ENCODE measurements at places on chromosomes 5 and 9. TPM values are rescaled to one million over a fixed set of nuclear protein-coding genes. Genes with fewer than 3 reads are reported as not detected.
A peak's percentile ranks its signal among the peaks of the same experiment; 100 is the strongest.

DNA sequence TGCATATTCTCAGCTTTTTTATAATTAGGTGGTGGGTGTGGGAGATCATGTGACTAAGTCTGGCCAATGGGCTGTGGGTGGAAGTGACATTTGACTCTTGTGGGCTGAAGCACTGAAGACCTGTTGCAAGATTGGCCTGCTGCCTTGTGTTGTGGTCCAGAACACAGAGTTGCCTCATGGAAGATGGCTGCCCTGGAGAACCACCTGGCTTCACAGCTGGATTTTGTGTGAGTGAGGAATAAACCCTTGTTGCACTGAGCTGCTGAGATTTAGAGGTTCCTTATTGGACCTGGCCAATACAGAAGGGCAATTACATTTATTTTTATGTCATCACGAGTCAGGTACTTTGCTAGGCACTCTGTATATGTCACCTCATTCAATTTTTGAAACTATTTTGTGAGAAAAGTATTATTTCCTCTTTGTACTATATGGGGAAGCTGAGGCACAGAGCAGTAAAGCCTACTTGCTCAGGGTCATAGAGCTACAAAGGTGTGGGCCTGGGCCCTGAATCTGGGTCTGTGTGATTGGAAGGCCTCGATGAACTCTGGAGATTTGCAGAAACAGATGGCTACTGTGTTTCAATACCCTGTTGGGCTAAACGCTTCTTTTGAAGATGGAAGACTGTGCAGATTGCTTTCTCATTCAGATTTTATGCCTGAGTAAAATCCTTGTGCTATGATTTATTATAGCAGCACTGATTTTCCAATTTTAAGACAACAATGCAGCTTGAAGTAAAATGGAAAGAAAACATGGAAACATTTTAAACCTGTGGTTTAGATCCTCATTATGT, 71.2 kb upstream of the TBC1D2 start:
- no peak overlapping the region for H3K27ac ChIP-seq
- H3K36me3 ChIP-seq, result no peaks in the 10 kb centered on the region
- no peak overlapping the region for H3K4me3 ChIP-seq
- peaks cover 4% of the 10 kb centered on the region for H3K4me1 ChIP-seq
- DNase-seq, result no peak
- H3K27me3 ChIP-seq, result peaks cover 4% of the 10 kb centered on the region

- no peak for DNase-seq
- H3K4me1 ChIP-seq, result no peaks in the 10 kb centered on the region
- no peaks in the 10 kb centered on the region for H3K36me3 ChIP-seq
- H3K27ac ChIP-seq, result no peak overlapping the region
- no peaks in the 10 kb centered on the region for H3K27me3 ChIP-seq
These were observed 178.1 kb upstream of the IL12B start for GRCh38 chr5:159508344-159508743.

DNA sequence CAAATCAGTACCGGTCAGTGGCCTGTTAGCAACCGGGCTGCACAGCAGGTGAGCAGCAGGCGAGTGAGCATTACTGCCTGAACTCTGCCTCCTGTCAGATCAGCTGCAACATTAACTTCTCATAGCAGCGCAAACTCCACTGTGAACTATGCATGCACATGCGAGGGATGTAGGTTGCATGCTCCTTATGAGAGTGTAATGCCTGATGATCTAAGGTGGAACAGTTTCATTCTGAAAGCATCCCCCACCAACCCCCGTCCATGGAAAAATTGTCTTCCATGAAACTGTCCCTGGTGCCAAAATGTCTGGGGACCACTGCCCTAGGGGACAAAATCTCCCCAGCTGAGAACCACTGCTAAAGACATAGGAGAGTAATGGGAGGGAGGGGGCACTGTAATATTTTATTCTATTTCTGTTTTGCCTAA, 51.1 kb downstream of the P4HA2 start:
- H3K4me3 ChIP-seq, result peak overlapping the region; percentile 48
- peak; percentile 41 for DNase-seq
- H3K27me3 ChIP-seq, result no peaks in the 10 kb centered on the region
- H3K4me1 ChIP-seq, result peaks cover 32% of the 10 kb centered on the region
- peak overlapping the region; percentile 75 for H3K27ac ChIP-seq
- no peaks in the 10 kb centered on the region for H3K36me3 ChIP-seq

GRCh38 chr9:137278061-137278701, 655 bp downstream of the TOR4A start:
- no peak for DNase-seq
- H3K4me3 ChIP-seq, result peak overlapping the region; percentile 75
- no peaks in the 10 kb centered on the region for H3K27me3 ChIP-seq
- H3K36me3 ChIP-seq, result no peaks in the 10 kb centered on the region

DNA sequence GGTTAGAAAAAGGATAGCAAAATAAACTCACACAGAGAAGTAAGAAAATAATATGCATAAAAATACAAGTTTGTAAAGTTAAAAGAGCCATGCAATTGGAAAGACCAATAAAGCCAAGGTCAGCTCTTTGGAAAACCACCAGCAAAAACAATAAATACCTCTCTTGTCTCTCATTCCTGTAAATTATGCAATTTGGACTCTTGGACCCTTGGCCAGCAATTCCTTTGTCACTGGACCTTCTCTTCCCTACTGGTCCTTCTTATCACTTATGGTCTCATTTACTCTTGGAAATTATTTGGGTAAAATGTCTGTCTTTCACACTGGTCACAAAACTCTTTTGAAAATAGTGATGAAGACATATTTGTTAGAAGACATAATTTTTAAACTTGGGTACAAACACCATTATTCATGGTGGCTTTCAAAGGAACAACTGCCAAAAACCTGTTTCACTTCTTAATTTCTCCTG, 379.5 kb downstream of the TMEM232 start:
- no peak overlapping the region for H3K4me3 ChIP-seq
- no peak overlapping the region for H3K27ac ChIP-seq
- no peaks in the 10 kb centered on the region for H3K36me3 ChIP-seq
- H3K4me1 ChIP-seq, result no peaks in the 10 kb centered on the region
- H3K27me3 ChIP-seq, result peaks cover 3% of the 10 kb centered on the region

GRCh38 chr5:80141147-80141671, 106.1 kb downstream of the THBS4 start:
- peak overlapping the region; percentile 40 for H3K4me3 ChIP-seq
- H3K27me3 ChIP-seq, result no peaks in the 10 kb centered on the region
- peaks cover 29% of the 10 kb centered on the region for H3K36me3 ChIP-seq
- H3K4me1 ChIP-seq, result peaks cover 77% of the 10 kb centered on the region
- no peak for DNase-seq
- H3K27ac ChIP-seq, result peak overlapping the region; percentile 87

DNA sequence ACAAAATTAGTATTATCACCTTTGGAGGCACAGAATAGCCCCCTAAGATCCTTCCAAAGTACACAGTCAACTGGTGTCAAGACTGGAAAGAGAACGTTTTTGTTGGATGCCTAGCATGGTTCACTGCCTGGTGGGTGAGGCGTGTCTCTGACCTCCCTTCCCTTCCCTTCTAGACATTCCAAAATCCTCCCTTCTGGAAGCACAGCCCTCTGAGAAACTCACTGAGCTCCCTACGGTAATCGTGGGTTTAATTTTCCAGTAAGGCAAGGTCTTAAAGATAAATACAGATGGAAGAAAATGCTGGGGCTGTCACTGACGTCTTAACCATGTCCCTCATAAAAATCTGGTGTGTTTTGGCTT, 138.8 kb downstream of the LIFR start:
- no peak overlapping the region for H3K27ac ChIP-seq
- no peaks in the 10 kb centered on the region for H3K4me1 ChIP-seq
- DNase-seq, result no peak
- H3K27me3 ChIP-seq, result peaks cover 14% of the 10 kb centered on the region
- no peak overlapping the region for H3K4me3 ChIP-seq

DNA sequence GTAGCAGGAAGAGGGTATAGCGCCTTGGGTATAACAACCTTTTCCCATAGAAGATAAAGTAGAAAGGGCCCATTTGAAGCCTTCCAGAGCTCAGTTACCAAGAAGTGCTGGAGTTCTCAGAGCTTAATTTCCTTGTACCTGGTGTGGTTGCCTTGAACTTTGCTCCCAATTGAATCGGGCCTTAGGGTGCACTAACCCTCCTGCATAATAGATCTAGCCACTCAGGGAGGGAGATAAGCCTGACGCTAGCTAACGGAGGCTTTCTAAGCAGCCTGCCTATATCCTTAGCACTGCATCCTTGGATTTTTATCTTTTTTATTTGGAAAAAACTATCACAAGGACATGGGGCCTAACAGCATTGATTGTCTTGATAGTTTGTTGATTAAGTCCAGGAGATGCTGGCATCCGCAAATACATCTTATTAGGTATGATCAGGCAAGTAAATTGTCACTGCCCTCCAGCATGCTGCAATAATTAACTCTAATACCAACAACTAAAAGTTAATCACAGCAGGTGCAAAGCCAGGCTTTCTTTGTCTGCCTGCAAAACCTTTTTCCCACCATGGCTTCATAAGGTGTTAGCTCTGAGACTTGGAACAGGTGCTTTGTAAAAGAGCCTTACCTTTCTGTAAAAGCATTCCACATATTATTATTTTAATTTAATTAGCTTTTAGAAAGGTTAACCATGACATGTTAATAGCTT, 199.4 kb downstream of the SREK1 start:
- peaks cover 5% of the 10 kb centered on the region for H3K27me3 ChIP-seq
- no peak overlapping the region for H3K4me3 ChIP-seq
- no peaks in the 10 kb centered on the region for H3K4me1 ChIP-seq

DNA sequence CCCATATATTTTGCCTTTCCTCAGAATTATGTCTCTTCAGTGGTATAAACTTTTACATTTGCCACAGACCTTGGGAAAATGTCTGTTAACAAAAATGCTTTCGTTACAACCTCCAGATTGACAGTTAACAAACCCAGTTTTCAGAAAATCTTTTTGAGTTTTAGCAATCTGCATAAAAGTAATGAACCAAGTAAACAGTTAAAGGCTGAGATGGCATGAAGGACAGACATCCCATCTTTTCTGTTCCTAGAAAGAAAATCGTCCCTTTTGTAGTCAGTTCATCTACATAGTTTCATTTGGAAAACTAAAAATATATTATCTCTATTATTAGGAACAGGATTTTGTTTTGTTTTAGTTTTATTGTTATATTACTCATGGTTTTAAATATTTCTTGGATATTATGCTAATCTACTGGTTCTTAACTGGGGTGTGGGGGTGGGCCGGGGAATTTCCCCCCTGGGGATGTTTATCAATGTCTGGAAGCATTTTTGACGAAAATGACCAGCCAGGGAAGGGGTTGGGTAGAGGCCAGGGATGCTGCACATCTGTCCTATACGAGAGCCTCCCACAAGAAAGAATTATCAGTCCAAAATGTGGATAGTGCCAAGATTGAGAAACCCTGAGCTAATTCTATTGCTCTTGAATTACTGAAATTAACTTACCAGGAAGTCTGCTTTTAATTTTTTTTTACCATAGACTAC, 11.9 kb downstream of the FYB1 start:
- peaks cover 68% of the 10 kb centered on the region for H3K4me1 ChIP-seq
- no peak for DNase-seq
- no peaks in the 10 kb centered on the region for H3K27me3 ChIP-seq
- H3K4me3 ChIP-seq, result peak overlapping the region; percentile 83

DNA sequence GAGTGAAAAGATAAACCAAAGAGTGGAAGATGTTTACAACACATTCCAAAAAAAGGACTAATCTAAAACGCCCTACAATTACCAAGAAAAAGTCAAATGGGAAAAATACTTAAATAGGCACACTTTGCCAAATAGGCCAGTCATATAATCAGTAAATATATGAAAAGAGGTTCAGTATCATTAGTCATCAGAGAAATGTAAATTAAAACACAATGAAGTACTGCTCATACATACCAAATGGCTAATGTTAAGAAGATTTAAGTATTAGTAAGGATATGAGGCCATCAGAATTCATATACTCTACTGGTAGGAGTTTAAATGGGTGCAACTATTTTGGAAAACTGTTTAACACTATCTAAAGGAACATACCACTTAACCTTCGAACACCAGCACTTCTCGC, 47.6 kb downstream of the ZDHHC21 start:
- H3K36me3 ChIP-seq, result peaks cover 2% of the 10 kb centered on the region
- no peak overlapping the region for H3K4me3 ChIP-seq
- no peak for DNase-seq

GRCh38 chr5:136586196-136586595, 220.9 kb upstream of the TRPC7 start:
- H3K4me3 ChIP-seq, result no peak overlapping the region
- no peaks in the 10 kb centered on the region for H3K4me1 ChIP-seq
- H3K27me3 ChIP-seq, result no peaks in the 10 kb centered on the region
- DNase-seq, result no peak
- H3K36me3 ChIP-seq, result no peaks in the 10 kb centered on the region

DNA sequence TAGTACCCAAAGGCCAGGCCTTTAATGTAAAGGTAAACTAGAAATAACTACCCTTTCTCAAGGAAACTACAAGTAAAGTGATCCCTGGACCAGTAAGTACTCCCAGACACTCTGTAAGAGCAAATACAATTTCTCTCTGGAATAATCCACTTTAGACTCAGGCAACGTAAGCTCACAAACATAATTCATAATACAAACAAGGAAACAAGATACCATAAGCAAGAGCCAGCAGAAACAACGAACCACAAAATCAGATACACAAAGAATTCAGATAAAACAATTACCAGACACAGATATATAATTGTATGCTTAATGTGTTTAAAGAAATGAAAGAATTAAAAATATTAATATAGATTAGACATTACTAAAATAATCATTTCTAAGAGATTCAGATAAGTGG, 12.1 kb downstream of the ERAP1 start:
- H3K4me3 ChIP-seq, result no peak overlapping the region
- DNase-seq, result no peak
- H3K27ac ChIP-seq, result no peak overlapping the region
- H3K27me3 ChIP-seq, result no peaks in the 10 kb centered on the region
- peaks cover 70% of the 10 kb centered on the region for H3K36me3 ChIP-seq

GRCh38 chr5:68287976-68288706, 72.6 kb downstream of the PIK3R1 start:
- peak overlapping the region; percentile 88 for H3K27ac ChIP-seq
- peak overlapping the region; percentile 84 for H3K4me3 ChIP-seq
- H3K4me1 ChIP-seq, result peaks cover 86% of the 10 kb centered on the region
- DNase-seq, result peak; percentile 63
- H3K36me3 ChIP-seq, result peaks cover 28% of the 10 kb centered on the region

DNA sequence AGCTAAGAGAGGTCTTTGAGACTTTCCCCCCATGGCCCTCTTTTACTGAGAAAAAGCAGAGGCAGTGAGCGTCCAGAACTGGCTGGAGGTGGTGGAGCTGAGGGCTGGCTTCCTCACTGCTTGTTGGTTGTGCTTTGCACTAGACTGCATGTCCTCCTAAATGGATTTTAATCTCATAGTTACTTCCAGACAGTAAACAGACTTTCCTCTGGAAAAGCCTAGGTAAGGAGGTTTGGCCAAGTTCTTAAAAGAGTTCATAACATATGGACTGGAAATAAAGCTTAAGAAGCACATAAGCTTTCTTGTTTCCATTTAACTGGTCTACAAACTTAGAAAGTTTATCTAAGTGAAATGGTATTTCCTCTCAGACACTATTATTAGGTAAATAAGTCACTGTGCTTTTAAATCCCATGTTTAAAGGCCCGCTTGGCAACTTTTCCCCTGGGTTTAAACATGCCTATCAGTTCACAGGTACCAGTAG, 2.0 kb downstream of the ASPN start:
- no peaks in the 10 kb centered on the region for H3K27me3 ChIP-seq
- H3K4me1 ChIP-seq, result peaks cover 5% of the 10 kb centered on the region

Gene CDC25C
- total RNA-seq, result 19.2 TPM

Gene SLF1
- total RNA-seq, result 14.5 TPM

Gene IFNA2
- total RNA-seq, result not detected

All from activated CD4-positive, alpha-beta memory T cell treated with anti-CD3 and anti-CD28 coated beads for 36 hours (primary cell).